Stimulated activated CD8-positive, alpha-beta memory T cell treated with anti-CD3 and anti-CD28 coated beads, Interleukin-4, amount 100 ng/mL, for 1 hour (primary cell): ENCODE measurements at places on chromosomes 6 and 20.

DNA sequence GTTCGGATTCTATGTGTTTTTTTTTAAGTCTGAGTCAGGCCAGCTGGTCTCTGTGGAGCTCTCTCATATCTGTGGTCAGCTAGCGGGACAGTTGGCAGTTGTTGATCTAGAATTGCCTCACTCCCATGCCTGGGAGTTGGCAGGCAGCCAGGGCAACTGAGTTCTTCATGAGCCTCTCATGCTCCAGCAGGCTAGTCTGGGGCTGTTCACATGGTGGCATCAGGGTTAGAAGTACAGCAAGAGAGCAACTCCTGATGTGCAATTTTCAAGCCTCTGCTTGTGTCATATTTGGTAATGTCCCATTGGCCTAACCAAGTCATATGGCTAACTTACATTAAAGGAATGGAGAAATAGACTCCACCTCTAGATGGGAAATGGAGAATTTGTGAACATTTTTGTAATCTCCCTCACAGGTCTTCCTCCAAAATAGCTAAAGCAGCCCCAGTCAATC lies 6.7 kb upstream of the IFT52 start:
- DNase-seq, result no peak

DNA sequence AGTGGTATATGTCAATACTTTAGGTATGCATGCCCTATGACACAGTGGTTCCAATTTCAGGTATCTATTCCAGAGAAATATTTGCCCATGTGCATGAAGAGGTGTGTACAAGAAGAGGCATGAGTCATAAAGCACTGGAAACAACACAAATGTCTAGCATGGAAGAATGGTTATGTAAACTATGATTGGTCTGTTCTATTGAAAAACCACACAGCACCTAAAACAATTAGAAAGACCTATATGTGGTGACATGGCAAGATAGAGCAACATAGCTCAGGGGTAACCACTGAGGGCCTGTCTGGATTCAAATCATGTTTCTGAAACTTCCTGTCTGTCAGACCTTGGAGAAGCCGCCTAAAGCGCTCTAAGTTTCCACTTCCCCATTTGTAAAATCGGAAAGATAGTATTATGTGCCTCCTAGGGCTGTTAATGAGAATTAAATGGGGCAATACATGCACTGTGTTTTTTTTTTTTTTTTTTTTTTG lies 76.0 kb upstream of the SHLD1 start:
- no peak for DNase-seq

- no peak for DNase-seq
Measured at GRCh38 chr6:46626228-46626909, 26.2 kb downstream of the CYP39A1 start.

- DNase-seq, result no peak
Measured at GRCh38 chr20:20490673-20491072, 122.8 kb downstream of the INSM1 start.

- DNase-seq, result no peak
Measured at GRCh38 chr6:150478656-150479545, 110.1 kb downstream of the IYD start.

GRCh38 chr6:79888587-79888986 lies 58.8 kb downstream of the ELOVL4 start:
- DNase-seq, result no peak
